ENCODE measurements at places on chromosomes 12 and 14. TPM values are rescaled to one million over a fixed set of nuclear protein-coding genes. Genes with fewer than 3 reads are reported as not detected.

CD27 gene
- total RNA-seq: 0.16 TPM

TARBP2 gene
- total RNA-seq: 12.9 TPM

PACS2 gene
- total RNA-seq: 64.0 TPM

LBHD2 gene
- not detected for total RNA-seq

GALNT8 gene
- 1.5 TPM for total RNA-seq

EEF1AKMT3 gene
- total RNA-seq: 0.99 TPM

CCDC198 gene
- not detected for total RNA-seq

SERPINA3 gene
- 45.5 TPM for total RNA-seq

DIO2 gene
- total RNA-seq: 6.4 TPM

GON7 gene
- 19.0 TPM for total RNA-seq

CRY1 gene
- total RNA-seq: 10.0 TPM

ZFHX2 gene
- total RNA-seq: 0.74 TPM

DEGS2 gene
- total RNA-seq: not detected

AICDA gene
- not detected for total RNA-seq

ANKLE2 gene
- total RNA-seq: 21.2 TPM

WBP11 gene
- 49.7 TPM for total RNA-seq

ESR2 gene
- 1.0 TPM for total RNA-seq

FOXG1 gene
- not detected for total RNA-seq

EPYC gene
- not detected for total RNA-seq

DLGAP5 gene
- 0.14 TPM for total RNA-seq

AQP6 gene
- total RNA-seq: not detected

TSHR gene
- total RNA-seq: not detected

TMEM116 gene
- total RNA-seq: 35.0 TPM

ZC2HC1C gene
- 10.5 TPM for total RNA-seq

AP1G2 gene
- 10.4 TPM for total RNA-seq

GPR132 gene
- 1.0 TPM for total RNA-seq

ARHGEF25 gene
- total RNA-seq: 9.7 TPM

ANKRD33 gene
- not detected for total RNA-seq

ATXN2 gene
- total RNA-seq: 50.0 TPM

SCN8A gene
- total RNA-seq: 0.41 TPM

SLC2A14 gene
- not detected for total RNA-seq

MCRS1 gene
- 97.9 TPM for total RNA-seq

TAS2R8 gene
- total RNA-seq: not detected

DPPA3 gene
- total RNA-seq: not detected

PLEKHD1 gene
- 0.14 TPM for total RNA-seq

CLEC2D gene
- total RNA-seq: 3.3 TPM

KRT85 gene
- total RNA-seq: not detected

CIDEB gene
- total RNA-seq: 3.1 TPM

MLF2 gene
- total RNA-seq: 153 TPM

AMN gene
- total RNA-seq: not detected

FLRT2 gene
- 4.7 TPM for total RNA-seq

ZDHHC22 gene
- total RNA-seq: not detected

NRIP2 gene
- 1.2 TPM for total RNA-seq

INSM2 gene
- total RNA-seq: not detected

TCL1B gene
- total RNA-seq: not detected

CD163 gene
- 44.7 TPM for total RNA-seq

SMIM41 gene
- total RNA-seq: 0.30 TPM

POTEG gene
- not detected for total RNA-seq

CLEC1B gene
- not detected for total RNA-seq

SERPINA10 gene
- not detected for total RNA-seq

All from left ventricle myocardium inferior (tissue), 1 donor.